GM23248 (cell line): ENCODE measurements at places on chromosomes 2 and 18. TPM values are rescaled to one million over a fixed set of nuclear protein-coding genes. Genes with fewer than 3 reads are reported as not detected.

GRCh38 chr2:205975082-205975949 lies 110.7 kb downstream of the INO80D start:
- no peak for DNase-seq

DNA sequence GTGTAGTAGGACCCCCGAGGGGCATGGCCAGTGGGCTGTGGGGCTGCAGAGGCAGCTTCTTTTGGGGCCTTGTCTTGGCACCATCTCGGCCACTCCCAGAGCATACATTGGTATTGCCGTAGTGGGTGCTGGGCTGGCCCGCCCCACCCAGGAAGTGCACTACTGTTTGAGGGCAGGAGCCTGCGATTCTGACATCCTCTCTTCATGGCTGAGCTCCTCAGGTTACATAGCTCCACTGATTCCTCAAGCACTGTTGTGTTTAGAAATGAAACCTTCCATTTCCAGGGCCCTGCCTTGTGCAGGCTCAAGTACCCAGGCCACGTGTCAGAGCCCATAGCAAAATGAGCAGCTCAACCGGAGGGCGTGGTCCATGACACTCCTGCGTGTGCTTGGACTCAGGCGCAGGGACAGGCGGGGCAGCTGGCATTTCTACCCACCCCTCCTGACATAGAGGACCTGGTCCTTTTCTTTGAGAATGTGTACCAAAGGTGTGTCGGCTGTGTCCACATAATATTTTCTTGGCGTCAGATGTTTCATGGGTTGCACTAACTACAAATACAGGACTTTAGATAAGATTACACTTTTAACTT lies 67.9 kb downstream of the DGKD start:
- no peak for DNase-seq

DNA sequence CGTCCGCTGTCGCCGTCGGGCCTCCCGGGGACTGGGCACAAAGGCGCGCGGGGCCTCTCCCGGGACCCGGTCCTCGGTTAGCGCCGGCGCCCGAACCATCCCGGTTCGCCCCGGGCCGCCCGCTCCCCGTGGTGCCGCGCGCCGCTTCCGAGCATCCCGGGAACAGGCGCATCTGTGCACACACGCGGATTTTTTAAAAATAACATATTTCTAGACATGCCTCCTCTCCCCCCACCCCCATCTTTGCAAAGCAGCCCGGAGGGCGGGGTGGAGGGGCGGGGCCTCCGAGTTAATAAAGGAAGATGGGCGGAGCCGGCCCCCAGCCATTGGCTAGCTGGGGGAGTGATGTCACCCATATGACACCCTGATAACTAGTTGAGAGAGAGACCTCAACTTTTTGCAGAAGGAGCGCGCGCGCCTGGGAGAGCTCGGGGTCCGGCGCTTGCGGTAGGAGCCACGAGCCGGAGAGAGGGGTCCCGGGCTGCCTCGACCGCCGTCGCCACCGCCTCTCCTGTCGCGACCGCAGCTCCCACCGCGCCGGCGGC lies at the start of gene SOX11:
Gene SOX11, plus strand, starts transcription at position 400 of the 545 bp plus-strand sequence. CDS start 338 bp downstream, outside the sequence.
- peak; percentile 72 for DNase-seq

GRCh38 chr2:152715854-152716428 lies 1.3 kb downstream of the PRPF40A start:
- DNase-seq = peak; percentile 67

DNA sequence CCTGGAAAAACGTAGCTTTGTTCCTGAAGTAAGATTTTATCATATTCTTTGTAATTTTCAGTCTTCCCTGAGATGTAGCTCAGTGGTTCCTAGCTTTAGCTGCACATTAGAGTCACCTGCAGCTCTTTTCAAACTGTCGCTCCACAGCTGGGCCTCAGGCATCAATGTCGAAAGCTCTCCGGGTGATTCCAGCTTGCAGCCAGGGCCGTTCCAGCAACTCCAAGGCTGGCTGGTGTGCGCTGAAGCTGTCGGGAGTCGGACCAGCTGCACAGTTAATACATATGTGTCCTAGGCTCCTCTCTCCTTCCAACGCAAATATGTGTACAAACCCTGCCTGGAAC lies 609 bp upstream of the ZNF2 start:
- DNase-seq = no peak

- DNase-seq = peak; percentile 51
Measured at GRCh38 chr18:44229693-44230108, 451.0 kb upstream of the SETBP1 start.

DNA sequence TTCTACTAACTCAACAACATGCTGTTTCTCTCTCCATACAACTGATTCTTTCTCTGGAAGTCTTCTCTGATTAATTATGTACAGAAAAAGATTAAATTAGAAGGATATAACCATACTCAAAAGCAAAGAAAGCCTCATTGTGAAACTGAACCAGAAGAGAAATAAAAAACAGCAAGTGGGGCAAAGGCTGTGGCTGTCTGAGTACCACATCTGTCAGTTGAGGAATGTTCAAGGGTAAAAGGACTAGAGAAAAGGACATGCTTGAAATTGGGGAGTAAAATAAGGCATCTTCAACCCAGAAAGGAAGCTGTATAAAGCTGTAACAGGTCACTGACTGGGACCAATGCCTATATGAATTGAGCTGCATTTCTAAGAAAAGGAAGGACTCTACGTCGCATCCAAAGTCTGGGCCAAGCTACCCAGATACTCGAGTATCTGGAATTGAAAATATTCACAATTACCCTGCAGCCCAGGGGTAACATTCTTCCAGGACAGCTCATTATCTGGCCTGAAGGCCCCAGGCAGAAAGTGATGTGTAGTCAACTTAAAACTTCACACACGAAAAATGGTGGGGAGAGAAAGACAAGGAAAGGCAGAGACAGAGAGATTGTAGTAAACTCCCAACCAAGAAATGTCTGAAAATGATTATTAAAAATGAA lies 356.0 kb upstream of the GALNT5 start:
- DNase-seq = peak; percentile 61

DNA sequence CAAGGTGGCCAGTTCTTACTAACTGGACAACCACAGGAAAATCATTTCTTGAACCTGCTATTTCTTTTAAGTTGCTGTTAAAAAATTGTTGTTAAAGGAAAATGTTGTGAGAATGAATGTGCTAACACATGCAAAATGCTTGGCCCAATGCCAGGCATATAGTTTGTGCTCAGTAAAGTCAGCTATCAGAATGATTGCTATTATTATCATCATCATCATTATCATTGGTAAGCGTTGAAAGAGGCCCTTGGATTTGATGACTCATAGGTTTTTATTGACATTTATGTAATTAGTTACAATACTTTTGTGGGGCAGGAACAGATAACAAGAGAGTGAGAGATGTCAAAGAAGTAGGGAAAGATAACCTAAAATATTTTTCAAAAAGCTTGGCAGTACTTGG lies 394.2 kb upstream of the ZEB2 start:
- no peak for DNase-seq

DNA sequence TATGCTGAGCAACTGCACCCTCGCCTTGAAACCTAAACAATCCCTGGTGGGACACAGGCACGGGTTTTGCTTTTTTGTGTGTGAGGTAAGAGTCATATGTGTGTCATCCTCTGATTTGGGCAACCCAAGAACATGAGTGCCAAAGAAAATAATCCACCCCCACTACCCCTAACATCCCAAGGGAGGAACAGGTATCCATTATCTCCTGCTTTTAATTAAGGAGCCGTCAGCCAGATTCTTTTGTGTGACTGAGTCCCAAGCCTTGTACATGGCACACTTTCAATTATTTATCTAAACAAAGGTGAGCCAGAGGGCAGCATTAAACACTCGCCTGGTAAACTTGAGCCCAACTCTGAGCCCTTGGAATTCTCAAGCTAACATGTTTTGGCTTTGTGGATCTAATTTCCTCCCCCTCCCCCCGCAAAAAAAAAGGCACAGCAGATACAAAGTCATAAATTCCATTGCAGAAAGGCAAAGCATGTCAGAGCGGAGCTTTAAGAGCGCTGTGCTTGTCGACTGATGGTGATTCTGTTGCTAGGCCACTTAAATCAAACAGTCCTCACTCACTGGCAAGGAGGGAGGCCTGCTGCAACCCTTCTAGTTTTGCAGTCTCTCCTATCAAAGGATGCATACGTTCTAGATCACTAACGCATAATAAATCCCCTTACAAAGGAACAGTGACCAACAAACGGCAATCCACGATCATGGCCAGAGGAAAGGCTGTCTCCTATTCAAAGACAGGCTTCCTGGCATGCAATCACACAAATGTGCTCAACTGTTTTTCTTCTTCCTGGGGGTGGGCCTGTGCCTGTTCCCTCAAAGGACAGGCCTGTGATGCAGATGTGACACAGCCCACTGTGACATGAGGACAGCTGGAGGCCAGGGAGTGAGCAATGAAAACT lies 143.5 kb upstream of the LMAN1 start:
- DNase-seq = peak; percentile 88

- no peak for DNase-seq
Measured at GRCh38 chr2:169046440-169047151, 15.5 kb upstream of the ABCB11 start.

GRCh38 chr2:86397986-86398385 lies 43.2 kb upstream of the KDM3A start:
- no peak for DNase-seq

DNA sequence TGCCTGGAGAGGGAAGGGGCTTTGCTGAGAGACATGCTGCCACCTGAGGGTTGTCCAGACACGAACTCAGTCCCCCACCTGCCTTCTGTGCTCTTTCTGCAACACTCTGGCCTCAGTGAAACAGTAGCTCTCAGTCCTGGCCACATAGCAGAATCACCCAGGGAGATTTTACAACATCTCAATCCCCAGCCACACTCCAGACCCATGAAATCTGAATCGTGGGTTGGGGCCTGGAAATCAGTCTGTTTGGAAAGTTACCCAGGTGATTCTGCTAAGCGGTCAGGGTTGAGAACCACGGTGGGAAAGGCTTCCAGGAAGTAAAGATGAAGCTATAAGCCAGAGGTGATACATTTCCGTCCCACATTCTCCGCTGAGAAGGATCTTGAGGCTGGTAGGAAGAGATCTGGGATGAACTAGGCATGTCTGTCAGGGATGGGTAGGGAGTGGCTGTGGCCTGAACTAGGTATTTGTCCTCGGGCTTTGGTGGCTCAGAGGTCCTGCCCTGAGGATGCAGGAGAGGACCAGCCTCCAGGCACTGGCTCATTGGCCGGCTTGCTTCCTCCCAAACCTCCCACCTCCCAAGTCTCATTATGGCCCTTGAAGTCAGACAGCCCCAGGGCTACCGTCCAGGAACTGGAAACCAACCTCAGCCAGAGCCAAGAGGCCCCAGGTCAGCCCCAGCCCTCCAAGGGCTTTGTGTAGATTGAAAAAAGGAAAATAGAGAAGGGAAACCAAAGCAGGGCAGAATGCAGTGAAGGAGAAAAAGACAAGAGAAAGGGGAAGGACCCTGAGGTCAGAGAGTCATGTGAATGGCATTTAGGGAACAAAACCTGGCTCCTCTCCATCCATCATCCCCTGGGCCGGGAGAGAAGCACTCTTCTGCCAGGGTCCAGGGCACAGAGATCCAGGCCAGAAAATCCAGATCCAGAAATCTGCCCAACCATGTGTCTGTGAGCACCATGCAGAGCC lies 119.6 kb downstream of the ZFP36L2 start:
- no peak for DNase-seq

- DNase-seq = no peak
Measured at GRCh38 chr2:55901941-55902340, 21.6 kb downstream of the EFEMP1 start.

DNA sequence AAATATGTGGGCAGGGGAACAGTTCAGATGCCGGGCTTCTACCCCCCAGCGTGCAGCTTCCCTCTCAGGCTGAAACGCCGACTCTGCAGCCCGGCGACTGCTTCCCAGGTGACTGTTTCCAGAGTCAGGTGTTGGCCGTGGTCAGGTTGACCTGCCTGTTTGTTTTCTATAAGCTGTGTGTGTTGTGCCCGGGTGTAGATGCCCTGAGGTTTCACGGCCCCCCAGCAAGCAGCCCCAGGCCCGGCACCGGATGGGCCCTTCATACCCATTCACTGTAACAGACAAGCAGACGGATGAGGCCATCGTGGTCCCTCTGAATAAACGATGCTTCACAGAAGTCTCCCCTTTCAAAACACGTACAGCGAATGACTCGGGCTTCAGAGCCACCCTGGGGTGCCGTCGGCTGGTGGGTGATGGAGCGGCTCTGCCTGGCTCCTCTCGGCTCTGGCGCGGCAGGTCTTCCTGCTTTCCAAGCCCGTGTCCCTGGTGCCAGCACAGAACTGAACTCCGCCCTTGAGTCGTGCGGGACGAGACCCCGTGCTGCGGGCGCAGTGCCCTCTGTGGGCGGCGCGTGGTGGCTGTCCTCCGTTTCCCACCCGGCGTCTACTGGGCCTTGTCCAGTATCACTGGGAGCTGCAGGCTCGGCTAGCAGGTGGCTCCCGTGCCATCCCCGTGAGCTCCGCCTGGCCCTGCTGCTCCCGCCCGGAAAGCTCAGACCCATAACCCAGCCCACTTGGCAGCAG lies 15.0 kb upstream of the KCNG2 start:
- DNase-seq = no peak

DNA sequence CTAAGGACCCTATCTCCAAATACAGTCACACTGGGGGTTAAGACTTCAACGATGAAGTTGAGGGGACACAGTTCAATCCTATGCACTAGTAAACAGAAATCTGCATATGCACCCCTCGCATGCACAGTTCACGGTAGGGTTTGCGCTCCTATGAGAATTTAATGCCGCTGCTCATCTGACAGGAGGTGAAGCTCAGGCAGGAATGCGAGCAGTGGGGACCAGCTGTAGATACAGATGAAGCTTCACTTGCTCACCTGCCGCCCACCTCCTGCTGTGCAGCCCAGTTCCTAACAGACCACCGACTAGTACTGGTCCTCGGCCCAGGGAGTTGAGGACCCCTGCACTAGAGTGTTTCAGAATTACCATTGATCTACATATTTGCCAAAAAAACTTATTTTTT lies 40.0 kb upstream of the FAHD2A start:
- DNase-seq = no peak

DNA sequence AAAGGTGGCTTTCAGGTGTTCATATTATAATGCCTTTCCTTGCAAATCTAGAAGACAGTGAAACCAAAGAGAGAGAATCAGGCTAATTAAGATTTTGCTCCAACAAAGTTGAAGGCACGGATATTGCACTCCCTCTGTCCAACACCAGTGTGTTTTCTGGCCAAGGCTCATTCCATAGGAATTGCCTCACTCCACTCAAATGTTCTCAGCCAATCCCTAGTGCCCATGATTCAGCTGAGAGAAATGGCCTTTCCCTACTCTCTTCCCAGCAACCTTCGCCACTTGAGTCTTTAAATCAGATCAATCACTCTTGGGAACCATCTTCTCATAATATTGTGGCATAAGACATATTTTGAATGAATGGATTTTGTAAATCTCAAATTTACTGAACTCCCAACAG lies 768.2 kb upstream of the ACVR2A start:
- peak; percentile 74 for DNase-seq

- DNase-seq = no peak
Measured at GRCh38 chr2:32355976-32356680, 695 bp upstream of the BIRC6 start.

- peak; percentile 22 for DNase-seq
Measured at GRCh38 chr18:37533647-37534584, 31.7 kb downstream of the CELF4 start.

GRCh38 chr2:74293191-74293991 lies 49.8 kb downstream of the SLC4A5 start:
- DNase-seq = no peak

Gene CDC42EP3
- total RNA-seq = 144 and 166 TPM in 2 replicates

Gene MROH2A
- not detected in 2 replicates for total RNA-seq

Gene TCF23
- not detected in 2 replicates for total RNA-seq

Gene COL4A3
- 0.11 TPM in 1 of 2 replicates, not detected in the other for total RNA-seq

Gene CYP27A1
- 3.9 and 4.1 TPM in 2 replicates for total RNA-seq

Gene KIAA2012
- total RNA-seq = not detected in 2 replicates

Gene LRRC30
- total RNA-seq = not detected in 2 replicates

Gene LYPD1
- 0.11 TPM in 1 of 2 replicates, not detected in the other for total RNA-seq

Gene SEPTIN10
- 129 and 152 TPM in 2 replicates for total RNA-seq

Gene DYSF
- total RNA-seq = 0.54 TPM in 1 of 2 replicates, not detected in the other

Gene SRD5A2
- not detected in 2 replicates for total RNA-seq
